ENCODE measurements at places on chromosomes 1 and 21.

DNA sequence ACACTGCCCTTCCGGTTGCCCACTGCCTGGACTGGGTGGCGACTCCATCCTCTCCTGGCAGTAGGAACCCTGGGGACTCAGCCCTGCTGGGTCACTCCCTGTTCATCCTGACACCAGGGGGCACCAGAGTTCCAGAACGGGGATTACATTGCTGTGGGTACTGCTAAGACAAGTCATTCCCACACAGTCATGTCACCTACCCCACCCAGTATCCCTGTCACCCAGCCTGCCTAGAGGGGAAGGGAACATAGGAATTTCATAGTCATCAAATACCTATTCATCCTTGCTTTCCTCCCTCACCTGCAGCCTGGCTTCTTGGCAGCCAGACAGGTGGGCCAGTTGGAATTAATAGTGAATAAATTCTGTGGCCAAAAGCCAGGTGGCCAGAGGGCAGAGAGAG, 9.8 kb upstream of the SFN start:
- peak; percentile 69 for DNase-seq

GRCh38 chr1:81990241-81990640, 189.5 kb downstream of the ADGRL2 start:
- DNase-seq = no peak

GRCh38 chr1:228337711-228338520, 68.7 kb downstream of the TRIM11 start:
- DNase-seq = no peak

GRCh38 chr1:50368179-50369007, 54.9 kb downstream of the DMRTA2 start:
- DNase-seq = peak; percentile 69

DNA sequence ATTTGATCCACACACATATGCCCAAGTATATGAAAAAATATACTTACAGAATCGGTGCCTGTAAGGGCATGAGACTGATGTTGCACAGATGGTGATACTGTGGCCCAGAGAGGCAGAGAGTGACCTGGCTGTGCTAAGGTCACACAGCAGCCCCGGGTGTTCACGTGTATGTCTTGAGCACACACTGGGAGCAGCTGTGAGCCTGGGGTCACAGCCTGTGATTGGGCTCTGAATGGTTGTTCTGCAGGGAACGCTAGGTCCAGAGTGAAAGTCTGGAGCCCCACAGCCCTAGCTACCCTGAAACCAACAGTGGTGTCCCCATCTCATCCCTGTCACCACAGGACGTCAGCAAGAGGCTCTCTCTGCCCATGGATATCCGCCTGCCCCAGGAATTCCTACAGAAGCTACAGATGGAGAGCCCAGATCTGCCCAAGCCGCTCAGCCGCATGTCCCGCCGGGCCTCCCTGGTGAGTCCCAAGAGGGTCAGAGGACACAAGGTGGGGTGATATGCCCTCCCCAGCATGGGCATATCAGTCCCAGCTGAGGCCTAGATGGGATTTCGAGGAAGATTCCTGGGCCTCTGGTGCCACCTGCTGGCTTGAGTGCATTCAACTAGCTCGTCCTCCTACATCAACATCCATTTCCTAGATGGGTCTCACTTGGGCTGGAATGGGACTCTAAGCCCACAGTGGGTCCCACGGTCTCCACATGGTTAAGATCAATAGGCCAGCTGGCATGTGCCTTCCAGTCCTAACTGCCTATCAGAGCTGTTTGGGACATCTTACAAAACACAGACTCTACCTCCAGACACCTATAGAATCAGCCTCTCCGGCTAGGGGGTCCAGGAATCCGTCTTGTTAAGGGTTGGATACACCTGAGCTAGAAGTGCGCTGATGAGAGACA, 19.7 kb downstream of the CDK18 start:
- peak; percentile 83 for DNase-seq

GRCh38 chr1:117670976-117671780, 65.3 kb downstream of the TENT5C start:
- no peak for DNase-seq

DNA sequence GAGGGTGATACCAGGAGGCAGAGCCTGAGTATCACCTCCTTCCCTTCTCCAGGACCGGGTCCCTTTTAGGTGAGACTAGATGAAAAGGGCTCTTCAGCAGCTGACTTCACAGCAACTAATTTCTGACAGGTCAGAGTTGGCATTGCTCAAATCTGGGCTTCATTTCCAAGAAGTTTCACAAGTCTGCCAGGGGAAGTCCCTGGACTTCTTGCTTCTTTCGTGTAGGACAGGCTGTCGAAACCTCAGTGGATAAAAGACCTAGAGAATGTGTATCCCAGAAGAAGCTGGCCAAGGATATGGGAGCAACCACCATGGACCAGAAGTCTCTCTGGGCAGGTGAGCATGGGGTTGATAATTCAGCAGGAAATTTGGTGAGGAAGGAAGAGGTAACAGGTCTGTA, at the start of gene CHI3L2:
TSS of gene CHI3L2 (plus strand) at position 280 of the 400 bp plus-strand sequence. CDS start at position 297, 17 bp downstream.
- no peak for DNase-seq

GRCh38 chr1:40668769-40669525, 3.5 kb upstream of the RIMS3 start:
- peak; percentile 90 for DNase-seq

- peak; percentile 37 for DNase-seq
Measured at GRCh38 chr1:151611288-151611790, 511 bp upstream of the SNX27 start.

- peak; percentile 71 for DNase-seq
Measured at GRCh38 chr1:145918992-145919939, 749 bp upstream of the PEX11B start.

DNA sequence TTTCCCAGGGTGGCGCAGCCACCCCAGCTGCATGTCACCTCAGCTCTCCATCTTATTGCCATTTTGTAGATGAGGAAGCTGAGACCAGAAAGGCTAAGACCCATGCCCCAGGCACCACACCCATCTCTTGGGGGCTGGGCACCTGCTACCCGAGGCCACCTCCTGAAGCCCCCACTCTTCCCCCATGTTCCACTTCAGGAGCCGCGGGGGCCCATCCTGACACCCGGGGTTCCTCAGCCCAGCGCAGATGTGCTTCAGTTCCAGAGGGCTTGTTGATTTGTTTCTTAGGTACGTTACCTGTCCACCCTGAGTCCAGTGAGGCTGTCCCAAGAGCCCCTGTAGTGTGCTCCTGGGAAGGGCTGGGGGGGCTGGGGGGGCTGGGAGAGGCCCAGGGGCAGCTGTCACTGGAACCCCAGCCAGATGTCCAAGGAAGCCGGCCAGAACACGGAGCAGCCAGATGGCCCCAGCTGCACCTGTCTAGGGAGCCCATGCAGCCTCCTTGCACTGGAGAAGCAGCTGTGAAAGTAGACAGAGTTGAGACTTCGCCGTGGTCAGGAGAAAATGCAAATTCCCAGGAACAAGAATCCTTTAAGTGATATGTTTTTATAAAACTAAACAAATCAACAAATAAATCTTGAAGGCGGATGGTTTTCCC, 17.1 kb upstream of the CCDC27 start:
- no peak for DNase-seq

DNA sequence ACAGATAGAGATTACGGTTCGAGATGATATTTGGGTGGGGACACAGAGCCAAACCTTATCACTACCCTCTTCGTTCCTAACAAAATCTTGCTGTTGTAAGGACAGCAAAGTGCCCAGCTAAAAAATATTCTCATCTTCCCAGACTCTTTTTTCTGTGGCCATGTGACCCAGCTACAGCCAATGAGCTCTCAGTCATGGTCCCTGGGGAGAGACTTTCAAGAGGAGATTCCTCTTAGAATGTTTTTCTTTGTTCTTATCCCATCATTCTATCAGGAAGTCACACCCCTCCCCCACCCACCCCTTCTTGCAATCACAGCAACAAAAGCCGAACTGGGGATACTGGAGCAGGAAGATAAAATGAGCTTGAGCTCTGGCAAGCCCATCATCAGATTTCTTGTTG, 247.1 kb downstream of the CHRM3 start:
- no peak for DNase-seq

DNA sequence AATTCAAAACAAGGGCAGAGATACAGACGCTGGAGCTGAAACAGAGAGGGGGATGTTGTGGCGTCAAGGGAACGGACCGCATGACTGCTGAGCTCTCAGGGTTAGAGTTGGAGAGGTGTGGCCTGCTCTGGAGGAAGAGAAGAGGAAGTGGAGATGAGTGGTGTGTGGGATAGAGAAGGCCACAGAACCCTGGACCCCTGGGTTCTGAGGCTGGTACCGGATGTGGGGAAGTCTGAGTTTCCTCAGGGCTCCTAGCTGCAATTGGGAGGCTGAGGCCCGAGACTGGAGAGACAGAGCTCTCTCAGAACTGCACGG, 1.8 kb downstream of the BCAN start:
- DNase-seq = no peak

- peak; percentile 30 for DNase-seq
Measured at GRCh38 chr1:26280333-26281042, 602 bp downstream of the SH3BGRL3 start.

- no peak for DNase-seq
Measured at GRCh38 chr1:115065021-115065420, 24.3 kb downstream of the TSPAN2 start.

DNA sequence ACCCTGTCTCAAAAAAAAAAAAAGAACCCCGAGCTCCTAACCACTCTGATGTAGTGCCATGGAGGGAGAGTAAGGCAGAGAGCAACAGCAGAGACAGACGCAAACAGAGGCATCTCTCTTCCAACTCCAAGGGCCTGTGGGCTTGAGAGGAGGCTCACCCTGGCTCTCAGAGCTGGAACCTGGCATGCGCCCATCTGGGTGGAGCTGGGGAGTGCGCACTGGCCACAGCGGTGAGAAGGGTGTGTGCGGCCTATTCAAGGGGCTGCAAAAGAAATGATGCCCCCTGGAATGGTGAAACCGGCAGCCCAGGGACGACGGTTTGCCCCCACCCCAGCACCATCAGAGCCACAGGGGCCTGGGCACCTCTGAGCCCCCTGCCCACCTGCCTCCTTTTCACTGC, 17.6 kb downstream of the COL8A2 start:
- no peak for DNase-seq

DNA sequence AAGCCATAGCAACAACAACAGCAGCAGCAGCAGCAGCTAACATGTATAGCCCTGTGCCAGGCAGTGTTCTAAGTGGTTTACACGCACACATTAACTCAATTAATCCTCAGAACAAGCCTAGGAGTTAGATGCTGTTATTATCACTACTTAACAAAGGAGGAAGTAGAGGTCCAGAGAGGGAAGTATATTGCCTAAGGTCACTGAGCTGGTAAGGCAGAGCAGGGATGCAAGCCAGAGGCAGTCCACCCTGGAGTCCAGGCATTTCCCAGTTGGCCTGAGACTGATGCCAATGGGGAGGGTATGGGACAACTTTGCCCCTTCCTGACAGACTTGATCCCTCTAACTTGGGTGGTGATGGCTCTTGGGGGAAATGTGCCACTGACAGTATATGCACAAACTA, 6.8 kb downstream of the CDC14A start:
- peak; percentile 26 for DNase-seq

- peak; percentile 30 for DNase-seq
Measured at GRCh38 chr1:117794073-117794472, 135.3 kb downstream of the GDAP2 start.

- DNase-seq = no peak
Measured at GRCh38 chr1:40020447-40021085, 20.0 kb upstream of the CAP1 start.

GRCh38 chr21:38913120-38913892, 107.6 kb downstream of the ETS2 start:
- DNase-seq = peak; percentile 83

- DNase-seq = no peak
Measured at GRCh38 chr1:152397474-152397873, 16.6 kb downstream of the CRNN start.

- DNase-seq = no peak
Measured at GRCh38 chr21:45192332-45192731, 95.4 kb downstream of the POFUT2 start.

GRCh38 chr1:108708691-108709660, 3.7 kb upstream of the FNDC7 start:
- DNase-seq = peak; percentile 14

DNA sequence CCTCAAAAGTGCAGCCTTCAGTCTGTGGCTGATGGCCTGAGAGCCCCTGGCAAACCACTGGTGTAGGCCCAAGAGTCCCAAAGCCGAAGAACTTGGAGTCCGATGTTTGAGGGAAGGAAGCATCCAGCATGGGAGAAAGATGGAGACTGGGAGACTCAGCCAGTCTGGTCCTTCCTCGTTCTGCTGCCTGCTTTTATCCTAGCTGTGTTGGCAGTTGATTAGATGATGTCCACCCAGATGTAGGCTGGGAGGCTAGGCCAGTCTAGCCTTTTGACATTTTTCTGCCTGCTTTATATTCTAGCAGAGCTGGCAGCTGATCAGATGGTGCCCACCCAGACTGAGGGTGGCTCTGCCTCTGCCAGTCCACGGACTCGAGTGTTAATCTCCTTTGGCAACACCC, 1.1 kb upstream of the LYPD8 start:
- no peak for DNase-seq

DNA sequence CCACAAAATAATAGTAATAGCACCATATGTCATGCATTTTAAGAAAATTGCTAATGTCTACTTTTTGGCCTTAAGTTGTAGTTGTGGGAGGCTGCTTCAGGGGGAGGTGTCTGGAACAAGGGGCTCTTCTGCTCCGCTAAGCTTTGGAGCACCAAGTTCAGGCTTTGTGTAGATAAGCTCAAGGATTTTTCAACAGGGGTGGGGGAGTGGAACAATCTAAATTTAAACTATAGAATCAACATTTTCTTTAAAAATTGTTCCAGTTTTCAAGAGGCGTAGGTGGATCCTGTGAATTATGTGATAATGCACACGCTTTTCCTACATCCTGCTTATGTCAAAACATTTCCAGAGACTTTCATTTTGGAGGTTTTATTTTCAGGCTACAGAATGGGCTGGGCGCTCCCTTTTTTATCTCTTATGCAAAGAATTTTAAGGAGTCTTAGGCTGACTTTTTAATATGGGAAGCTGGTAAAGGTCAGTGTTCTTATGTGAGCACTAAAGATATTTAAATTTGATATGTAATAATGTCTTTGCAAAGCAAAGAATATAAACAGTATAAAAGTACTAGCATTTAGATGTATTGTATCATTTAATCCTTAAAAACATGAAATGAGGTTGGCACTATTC, 9.9 kb downstream of the ATP1A1 start:
- DNase-seq = no peak

- DNase-seq = peak; percentile 48
Measured at GRCh38 chr1:202644219-202645096, 65.8 kb downstream of the SYT2 start.

- no peak for DNase-seq
Measured at GRCh38 chr1:21059021-21059420, 117.7 kb downstream of the EIF4G3 start.

DNA sequence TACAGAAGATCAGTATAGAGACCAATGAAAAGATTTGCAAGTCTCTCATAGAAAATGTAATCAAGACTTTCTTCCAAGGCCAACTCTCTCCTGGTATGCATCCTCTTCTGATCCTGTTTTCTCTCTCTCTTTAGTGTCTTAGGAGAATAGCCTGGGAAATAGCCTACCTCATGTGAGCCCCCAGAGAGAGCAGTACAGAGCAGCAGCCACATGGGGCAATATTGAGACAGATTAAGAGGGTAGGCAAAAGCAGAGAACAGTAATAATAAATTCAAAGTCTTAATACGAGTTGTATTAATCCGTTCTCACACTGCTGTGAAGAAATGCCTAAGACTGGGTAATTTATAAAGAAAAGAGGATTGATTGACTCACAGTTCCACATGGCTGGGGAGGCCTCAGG, 61.4 kb downstream of the RNASEL start:
- DNase-seq = peak; percentile 20

GRCh38 chr21:29237110-29238052, 61.3 kb upstream of the BACH1 start:
- no peak for DNase-seq

- no peak for DNase-seq
Measured at GRCh38 chr21:25462517-25462971, 144.7 kb downstream of the MRPL39 start.
